ENCODE measurements at places on chromosomes 5 and 9.

GRCh38 chr5:143023411-143024096 is 253.4 kb downstream of the ARHGAP26 start:
- DNase-seq: no peak

DNA sequence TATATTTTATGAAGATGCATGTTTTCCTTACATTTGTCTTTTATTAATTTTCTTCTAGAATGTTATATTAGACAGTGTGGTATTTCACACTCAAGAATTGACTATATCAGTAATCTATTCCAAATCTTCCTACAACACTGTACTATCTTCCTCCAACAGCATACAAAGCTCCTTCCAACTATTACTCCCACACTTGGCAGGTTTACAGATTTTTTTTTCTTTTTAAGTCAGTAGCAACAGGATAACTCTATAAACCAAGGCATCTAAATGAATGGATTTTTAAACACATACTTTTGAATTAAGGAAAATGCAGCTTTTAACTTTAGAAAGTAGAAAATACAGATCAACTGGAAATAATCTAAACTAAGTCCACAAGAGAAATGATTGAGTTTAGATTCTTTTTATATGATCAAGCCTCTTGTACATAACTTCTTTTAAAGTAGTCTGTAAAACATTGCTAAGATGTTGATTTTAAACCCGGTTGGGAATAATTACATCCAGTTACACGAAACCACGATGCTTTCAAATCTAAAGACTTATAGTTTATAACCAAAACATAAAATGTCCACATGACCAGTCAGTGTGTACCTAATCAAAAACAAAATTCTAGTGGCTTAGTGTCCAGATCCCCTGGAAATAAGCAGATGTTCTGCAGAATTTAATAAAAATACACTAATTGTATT is 281.6 kb downstream of the ADAMTS6 start:
- DNase-seq: no peak

DNA sequence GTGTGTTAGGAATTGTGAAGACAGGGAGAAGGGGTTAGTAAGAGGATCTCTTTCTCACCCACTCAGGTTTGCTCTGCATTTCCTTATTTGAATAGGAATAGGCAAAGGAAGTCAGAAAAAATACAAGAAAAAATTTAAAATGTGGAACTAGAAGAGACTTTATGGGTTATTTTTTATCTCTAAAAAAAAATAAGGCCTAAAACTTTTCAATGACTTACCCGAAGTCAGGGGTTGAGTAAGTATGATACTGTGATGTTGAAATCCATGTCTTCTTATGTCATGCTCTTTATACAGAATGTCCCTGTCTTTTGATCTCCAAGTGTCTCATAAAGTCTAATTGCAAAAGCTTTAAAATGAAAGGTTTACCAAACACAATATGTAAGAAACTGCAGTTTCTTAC is 148.3 kb upstream of the PIK3R1 start:
- no peak for DNase-seq

DNA sequence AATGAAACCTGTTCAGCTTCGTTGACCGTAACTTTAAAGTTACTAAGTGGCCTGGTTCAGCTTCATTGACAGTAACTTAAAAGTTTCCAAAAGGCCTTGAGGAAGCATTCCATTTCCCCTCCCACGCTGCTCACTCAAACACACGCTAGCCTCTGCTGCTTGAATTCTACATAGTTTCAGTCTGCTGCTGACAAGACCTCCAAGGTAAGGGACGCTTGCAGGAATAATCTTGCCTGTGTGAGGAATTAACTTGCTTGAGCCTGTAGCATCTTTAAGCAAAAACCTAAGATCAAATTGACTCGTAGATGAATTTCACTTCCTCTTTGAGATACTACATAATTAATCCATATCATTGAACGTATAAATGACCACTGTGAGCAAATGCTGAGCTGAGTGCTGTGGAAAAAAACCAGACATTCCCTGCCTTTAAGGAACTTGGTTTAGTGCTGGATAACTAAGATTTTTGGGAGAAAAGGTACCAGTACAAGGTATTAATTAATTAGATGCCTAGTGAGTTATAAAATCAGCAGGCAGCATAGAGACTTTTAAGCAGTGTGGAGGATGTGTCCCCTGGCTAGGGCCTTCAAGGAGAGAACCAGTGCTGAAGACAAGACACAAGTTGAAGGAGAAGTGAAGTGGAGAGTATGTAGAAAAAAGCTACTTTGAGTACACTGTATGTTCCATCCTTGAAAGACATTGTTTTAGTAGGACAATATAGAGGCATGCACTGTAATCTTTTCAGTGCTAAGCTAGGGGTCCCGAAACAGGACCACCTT is 39.2 kb downstream of the GRAMD2B start:
- no peak for DNase-seq

GRCh38 chr9:93031629-93032430 is 26.7 kb upstream of the SUSD3 start:
- no peak for DNase-seq

- no peak for DNase-seq
Measured at GRCh38 chr5:171720086-171720485, 65.5 kb upstream of the SMIM23 start.

- no peak for DNase-seq
Measured at GRCh38 chr9:128101231-128101661, 26.3 kb downstream of the PTGES2 start.

- DNase-seq: no peak
Measured at GRCh38 chr5:14552017-14552416, 29.6 kb upstream of the OTULINL start.

DNA sequence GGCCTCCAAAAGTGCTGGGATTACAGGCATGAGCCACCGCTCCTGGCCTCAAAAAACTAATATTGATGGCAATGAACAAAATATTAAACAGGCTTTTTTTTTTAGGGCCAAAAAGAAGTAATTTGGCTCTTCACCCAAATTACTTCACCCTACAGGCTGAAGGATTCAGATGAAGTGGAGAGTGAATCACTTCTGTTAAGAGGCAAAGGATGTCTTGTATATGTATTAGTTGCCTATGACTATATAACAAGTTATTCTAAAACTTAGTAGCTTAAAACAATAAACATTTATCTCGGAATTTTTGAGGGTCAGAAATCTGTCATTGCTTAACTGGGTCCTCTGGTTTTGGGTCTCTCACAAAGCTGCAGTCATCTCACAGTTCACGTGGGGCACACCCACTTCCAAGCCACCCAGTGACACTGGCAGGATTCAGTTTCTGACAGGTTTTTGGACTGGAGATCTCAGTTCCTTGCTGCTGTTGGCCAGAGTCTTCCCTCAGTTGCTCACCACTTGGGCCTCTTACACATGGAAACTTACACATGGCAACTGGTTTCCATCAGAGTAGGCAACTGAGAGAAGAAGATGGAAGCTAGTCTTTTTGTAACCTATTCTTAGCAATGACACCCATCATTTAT is 66.7 kb downstream of the IQGAP2 start:
- no peak for DNase-seq

DNA sequence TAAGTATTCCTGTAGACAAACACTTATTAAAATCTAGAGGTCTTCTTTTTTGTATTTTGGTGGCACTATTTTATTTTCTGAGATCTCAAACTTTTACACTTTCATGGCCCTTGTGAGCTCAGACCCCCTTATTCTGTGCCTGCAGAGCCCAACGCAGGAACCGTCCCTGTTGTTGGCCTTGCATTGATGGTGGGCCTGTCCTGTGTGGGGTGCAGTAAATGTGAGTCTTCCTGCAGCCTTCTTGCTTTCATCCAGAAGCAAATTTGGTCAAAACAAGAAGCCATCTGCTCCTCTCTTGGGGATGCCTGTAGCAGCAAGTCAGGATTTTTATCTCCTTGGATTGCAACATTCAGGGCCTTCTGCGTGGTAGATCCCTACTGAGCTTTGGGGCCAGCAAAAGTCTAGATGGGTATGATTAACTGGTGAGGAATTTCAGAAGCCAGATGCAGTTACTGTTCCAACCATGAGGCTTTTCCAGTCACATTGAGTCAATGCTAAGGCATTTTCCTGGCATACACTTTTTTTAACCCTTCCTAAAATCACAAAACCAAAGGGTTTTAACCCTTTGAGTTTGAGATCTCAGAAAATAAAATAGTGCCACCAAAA is 31.7 kb downstream of the BASP1 start:
- DNase-seq: no peak

- DNase-seq: no peak
Measured at GRCh38 chr5:12805165-12805698, 901.0 kb upstream of the CTNND2 start.

DNA sequence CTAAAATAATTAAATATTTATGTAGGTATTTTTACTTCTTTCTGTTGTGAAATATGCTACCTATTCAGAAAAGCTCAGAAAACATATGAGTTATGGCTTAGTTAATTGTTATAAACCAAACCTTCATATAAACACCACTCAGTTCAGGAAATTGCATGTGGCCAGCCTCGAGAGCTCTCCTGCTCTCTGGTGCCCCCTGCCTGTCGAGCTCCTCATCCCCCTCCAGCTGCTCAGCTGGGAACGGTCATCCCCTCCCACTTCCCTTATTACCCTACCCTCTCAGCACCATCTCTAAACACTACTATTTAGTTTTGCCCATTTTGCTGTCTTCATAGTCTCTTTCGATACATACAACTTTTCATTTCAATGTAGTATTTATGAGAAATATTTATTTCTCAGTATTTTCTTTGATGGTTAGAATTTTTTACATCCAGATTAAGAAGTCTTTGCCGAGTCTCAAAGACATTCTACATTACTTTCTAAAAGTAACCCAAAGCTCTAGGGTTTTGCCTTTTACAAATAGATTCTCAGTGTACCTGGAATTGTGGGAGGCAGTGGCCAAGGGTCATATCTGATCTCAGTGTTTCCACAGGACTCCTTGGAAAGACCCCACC is 51.2 kb upstream of the SEMA4D start:
- DNase-seq: peak; percentile 75

GRCh38 chr5:133332439-133333024 is 279.8 kb downstream of the FSTL4 start:
- no peak for DNase-seq

- DNase-seq: no peak
Measured at GRCh38 chr5:167348251-167348926, 943.1 kb upstream of the WWC1 start.

GRCh38 chr5:135488727-135489465 is 36.7 kb upstream of the TIFAB start:
- DNase-seq: no peak

DNA sequence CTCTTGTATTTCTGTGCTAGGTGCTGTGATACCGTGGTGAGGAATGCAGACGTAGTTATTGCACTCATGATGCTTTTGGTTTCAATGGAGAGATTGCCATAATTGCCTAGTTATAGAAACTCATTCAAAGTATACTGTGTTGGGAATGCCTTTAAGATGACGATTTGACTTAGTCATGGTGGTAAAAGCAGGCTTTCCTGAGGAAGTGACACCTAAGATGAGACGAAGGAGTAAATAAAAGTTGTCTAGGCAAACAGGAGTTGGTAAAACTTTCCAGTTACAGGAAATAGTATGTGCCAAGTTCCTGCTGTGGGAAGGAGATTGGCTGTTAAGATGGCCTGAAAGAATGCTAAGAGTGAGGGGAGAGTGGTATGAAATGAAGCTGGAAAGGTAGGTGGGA is 48.1 kb downstream of the FOCAD start:
- no peak for DNase-seq

DNA sequence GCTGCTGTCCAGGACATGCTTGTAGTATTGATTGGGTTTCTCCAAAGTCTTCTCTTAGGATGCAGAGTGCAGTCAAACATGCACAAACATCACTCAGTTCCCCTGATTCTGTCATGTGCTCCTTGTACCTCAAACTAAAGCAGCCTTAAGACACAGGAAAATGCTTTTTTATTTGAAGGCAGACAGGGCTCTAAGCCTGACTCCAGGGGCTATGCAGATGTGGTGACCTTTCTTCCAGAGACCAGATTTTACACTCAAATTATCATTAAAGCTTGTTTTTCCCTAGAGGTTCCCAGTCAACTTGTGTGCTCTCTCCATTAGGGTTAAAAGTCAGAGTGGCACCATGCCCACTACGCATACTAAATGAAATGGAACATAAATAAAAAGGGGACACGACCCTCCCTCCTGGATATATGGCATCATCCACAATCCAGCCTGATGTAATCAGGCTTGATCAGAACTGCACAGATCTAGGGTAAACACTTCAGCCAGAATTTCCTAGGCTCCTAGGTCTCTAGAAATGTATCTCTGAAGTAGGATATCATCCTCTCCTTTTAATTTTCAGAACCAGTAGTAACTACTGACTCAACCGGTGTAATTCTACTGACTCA is 771.1 kb downstream of the NR2F1-AS1 start:
- no peak for DNase-seq

DNA sequence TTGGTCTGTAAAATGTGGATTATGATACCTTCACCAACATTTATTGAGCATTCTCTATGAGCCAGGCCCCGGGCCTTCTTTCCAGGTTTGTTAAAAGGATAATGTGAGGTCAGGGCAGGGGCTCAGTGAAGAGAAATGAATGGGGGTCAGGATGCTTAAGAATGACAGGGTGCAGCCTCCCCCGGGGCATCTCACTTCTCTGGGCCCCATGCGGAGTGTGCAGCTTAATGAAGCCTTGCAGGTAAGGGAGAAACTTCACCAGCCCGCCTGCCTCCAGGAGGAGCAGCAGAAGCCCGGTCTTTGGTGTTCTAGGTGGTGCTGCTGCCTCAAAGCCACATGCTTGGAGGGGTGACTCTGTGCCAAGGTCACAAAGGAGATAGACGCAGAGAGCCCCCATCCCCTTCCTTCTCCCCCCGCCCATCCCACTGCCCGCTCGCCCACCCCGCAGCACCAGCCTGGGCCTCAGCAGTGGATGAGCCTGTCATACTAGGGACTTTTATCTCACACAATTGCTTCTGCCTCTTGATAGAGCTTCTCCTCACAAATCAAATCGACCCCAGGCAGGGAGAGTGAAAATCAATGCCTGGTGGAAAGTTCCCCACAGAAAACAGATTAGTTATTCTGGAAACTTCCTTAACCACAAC is 244.8 kb downstream of the PBX3 start:
- no peak for DNase-seq

DNA sequence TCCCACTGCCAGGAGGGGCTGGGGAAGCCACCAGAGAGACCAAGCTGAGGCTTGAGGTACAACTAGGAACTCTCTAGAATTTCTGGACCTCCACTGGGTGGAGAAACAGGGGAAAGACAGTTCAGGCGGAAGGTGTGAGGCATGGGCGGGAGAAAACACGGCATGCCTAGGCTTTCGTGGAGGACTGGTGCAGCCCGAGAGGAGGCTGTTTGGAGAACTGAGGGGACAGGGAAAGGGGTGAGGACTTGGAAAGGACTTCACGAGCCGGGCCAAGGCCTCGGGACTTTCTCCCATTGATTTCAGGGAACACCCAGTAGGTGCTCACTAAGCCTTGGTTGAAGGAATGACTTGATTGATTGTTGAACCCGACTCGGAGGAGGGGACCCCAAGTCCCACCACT is 9.5 kb upstream of the ADGRD2 start:
- DNase-seq: no peak

DNA sequence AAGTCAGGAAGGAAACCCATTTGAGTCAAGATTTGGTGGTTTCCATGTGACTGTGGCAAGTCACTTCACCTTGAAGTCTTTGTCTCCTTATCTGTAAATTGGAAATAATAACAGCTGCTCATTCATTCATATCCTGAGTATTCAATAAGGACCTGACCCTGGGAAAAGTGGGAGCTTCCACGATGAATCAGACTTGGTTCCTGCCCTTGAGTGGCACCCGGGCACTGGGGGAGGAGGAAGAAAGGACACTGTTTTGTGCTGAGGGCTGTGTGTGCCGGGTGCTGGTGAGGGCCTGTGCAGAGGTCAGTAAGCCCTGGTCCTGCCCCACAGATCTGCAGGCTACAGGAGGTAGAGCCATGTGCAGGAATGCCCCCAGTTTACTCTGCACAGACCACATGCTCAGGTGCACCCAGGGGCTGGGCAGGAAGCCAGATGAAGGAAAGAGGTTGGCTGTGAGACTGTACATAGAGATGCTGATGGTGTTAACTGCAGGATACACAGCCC is 6.8 kb downstream of the NDST1 start:
- no peak for DNase-seq

GRCh38 chr5:31825518-31826068 is 186.7 kb downstream of the PDZD2 start:
- no peak for DNase-seq
